ENCODE measurements at places on chromosomes 2 and 18.

DNA sequence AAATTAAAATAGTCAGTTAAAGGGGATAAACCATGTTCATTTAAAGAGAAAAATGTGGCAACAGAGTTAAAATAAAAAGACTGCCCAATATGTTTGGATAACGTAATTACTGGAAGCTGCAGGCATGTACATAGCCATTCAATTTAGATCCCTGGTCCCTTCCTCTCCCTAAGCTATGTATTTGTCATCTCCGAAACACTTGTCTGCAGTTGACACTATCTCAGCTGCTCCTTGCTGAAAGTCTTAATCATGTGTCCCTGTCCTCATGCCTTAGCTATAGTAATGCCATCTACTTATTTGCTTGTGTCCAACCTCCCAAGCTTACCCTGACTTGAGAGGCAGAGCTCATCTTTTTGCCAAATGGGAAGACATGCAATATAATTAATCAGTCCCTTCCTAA lies 173.8 kb upstream of the REV1 start:
- DNase-seq: no peak

DNA sequence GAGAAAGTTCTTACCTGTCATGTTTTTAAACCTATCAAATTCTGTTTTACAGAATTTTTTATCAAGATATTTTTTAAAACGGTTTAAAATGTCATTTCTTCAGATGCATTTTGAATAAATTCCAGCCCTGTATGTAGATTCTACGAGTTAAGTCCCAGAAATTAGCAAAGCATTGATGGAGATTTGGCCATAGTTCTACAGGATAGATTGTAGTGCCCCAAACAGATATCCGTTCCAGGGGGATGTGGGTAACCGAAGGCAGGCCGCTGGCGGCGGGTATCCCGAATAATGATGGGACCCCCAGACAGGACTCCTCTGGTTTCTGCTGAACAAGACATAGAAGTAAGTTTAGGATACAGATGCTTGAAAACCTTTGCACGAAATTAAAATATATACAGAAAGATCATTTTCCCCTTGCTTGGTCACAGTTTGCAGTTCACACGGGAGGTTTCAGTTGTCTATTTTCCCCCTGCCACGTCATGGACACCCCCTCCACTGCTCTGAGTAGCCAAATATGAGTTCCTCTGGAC lies 755 bp downstream of the NOL4 start:
- no peak for DNase-seq

DNA sequence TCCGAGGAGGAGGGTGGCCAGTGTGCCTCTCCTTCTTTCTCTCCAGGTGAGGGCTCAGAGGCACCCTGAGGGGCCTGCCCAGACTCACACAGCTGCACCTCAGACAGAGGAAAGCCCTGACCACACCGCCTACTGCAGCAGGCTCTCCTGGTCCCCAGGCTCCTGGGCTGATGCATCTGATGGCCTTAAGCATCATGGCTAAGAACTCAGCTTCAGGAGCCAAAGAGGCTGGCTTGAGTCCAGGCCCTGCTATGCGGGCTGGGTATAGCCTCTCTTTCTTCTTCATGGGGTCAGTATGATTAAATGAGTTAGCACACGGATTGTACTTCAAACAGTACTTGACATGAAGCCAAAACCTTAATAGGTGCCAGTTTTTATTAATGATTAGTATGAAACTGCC lies 89.6 kb downstream of the TGFA start:
- no peak for DNase-seq

GRCh38 chr18:78724214-78724914 lies 255.3 kb upstream of the SALL3 start:
- peak; percentile 21 for DNase-seq

DNA sequence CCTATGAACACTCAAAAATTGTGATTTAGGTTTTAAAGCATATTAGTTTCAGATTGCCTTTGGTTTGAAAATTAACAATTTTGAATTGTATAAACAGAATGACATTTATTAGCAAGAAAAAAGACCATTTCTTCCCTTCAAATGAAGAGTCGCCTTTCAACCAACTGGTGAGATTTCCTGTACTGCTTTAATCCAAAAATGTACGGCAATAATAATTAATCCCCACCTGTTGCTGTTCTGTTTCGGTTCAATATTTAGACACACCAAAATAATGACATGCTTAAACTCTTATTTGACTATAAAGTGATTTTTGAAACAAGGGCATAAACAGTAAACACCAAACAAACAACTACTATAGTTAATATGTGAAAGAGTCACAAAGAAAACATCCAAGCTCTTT lies 39.6 kb downstream of the CHN1 start:
- DNase-seq: no peak

DNA sequence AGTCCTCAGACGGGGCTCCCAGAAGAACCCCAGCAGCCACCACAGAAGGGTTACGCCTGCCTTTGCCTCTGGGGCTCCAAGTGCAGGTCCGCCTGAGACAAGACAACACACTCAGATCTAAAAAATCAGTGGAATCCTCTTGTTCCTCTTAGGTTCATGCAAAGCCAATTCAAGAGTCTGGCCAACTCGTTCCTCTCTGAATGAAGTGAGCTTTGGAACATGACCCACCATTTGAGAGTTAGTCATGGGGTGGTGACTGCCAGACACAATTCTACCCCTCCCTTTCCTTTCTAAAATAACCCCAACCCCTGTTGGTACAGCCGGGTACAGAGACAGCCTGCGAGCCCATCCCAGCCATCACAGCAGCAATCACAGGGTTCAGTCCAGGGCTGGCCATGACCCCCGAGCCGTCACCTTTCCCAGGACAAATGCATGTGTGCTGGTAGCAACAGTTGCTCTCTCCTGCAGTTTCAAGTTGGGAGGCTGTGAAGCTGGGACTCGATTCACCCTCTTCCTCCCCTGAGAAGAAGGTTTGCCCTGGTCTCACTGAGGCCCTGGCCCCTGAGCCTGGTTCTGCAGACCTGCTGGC lies 183.1 kb upstream of the SH3BP4 start:
- no peak for DNase-seq

DNA sequence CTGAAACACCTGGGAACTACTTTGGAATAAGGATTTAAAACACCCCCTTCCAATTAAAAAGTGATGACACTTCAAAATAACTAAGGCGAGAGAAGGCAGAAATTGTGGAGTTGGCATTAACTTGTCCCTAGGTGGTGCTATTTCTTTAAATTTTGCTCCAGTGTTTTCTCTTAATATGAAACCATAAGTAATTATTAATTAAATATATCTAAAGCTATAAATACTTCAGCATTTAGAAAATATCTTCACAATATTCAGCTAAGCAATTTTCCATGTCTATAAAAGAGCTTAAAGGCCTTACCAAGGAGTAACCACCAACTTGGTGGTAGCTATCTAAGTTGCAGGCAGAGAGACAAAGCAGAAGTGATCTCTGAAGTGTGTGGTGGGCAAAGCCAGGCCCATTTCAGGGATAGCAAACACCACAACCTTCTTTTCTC lies 186.8 kb upstream of the PGAP1 start:
- DNase-seq: no peak

Data from aorta (tissue), 5 donors.